A549 treated with DMSO at 1 μM for 4 hours (cell line): ENCODE measurements at places on chromosomes 12 and 14. TPM values are rescaled to one million over a fixed set of nuclear protein-coding genes. Genes with fewer than 3 reads are reported as not detected.

Gene TTC7B
- 15.6 to 25.1 TPM (median 20.3 TPM) in 5 replicates for total RNA-seq

Gene KCNC2
- not detected in 5 replicates for total RNA-seq

Gene ENDOU
- total RNA-seq: not detected in 5 replicates

Gene TARBP2
- 44.2 to 67.4 TPM (median 56.3 TPM) in 5 replicates for total RNA-seq

Gene GLIPR1
- 26.5 to 37.0 TPM (median 32.3 TPM) in 5 replicates for total RNA-seq

Gene LHX5
- 0.02 TPM in 1 of 5 replicates, not detected in the others for total RNA-seq

Gene ADAMTS20
- total RNA-seq: not detected in 5 replicates

Gene NPAS3
- total RNA-seq: not detected in 5 replicates

Gene ACVRL1
- 0.06 to 0.30 TPM (median 0.11 TPM) in 4 of 5 replicates, not detected in the other for total RNA-seq

Gene PLCZ1
- not detected in 5 replicates for total RNA-seq

Gene OR6C2
- not detected in 5 replicates for total RNA-seq

Gene ZNF410
- 43.9 to 50.8 TPM (median 48.9 TPM) in 5 replicates for total RNA-seq

Gene MYH7
- not detected in 5 replicates for total RNA-seq

Gene KRT79
- total RNA-seq: 0.08 to 0.20 TPM (median 0.10 TPM) in 3 of 5 replicates, not detected in the others

Gene TMEM179
- 0.10 to 0.52 TPM (median 0.29 TPM) in 5 replicates for total RNA-seq

Gene PMEL
- total RNA-seq: 0.62 to 1.9 TPM (median 1.0 TPM) in 5 replicates

Gene C1QL4
- total RNA-seq: 4.4 to 6.0 TPM (median 4.8 TPM) in 5 replicates

Gene PLEKHH1
- 3.6 to 4.6 TPM (median 4.5 TPM) in 5 replicates for total RNA-seq

Gene FERMT2
- total RNA-seq: 35.7 to 49.1 TPM (median 40.4 TPM) in 5 replicates

Gene LRRC43
- 0.10 to 0.18 TPM (median 0.15 TPM) in 3 of 5 replicates, not detected in the others for total RNA-seq

Gene PLEKHD1
- total RNA-seq: 0.02 to 0.07 TPM (median 0.04 TPM) in 4 of 5 replicates, not detected in the other

Gene DNAI7
- 0.09 to 0.46 TPM (median 0.20 TPM) in 5 replicates for total RNA-seq

Gene MYF5
- not detected in 5 replicates for total RNA-seq

Gene C3AR1
- total RNA-seq: not detected in 5 replicates

Gene CAPZA3
- total RNA-seq: not detected in 5 replicates

Gene PARPBP
- total RNA-seq: 20.5 to 27.2 TPM (median 25.6 TPM) in 5 replicates

Gene C1S
- total RNA-seq: 38.6 to 61.7 TPM (median 42.5 TPM) in 5 replicates

Gene KRT80
- total RNA-seq: 53.8 to 71.0 TPM (median 63.0 TPM) in 5 replicates

Gene CCDC77
- total RNA-seq: 10.8 to 17.8 TPM (median 15.2 TPM) in 5 replicates

Gene SYNDIG1L
- total RNA-seq: not detected in 5 replicates

Gene AEBP2
- 23.3 to 29.5 TPM (median 27.1 TPM) in 5 replicates for total RNA-seq

Gene SDSL
- 24.4 to 27.0 TPM (median 25.7 TPM) in 5 replicates for total RNA-seq

Gene CLMN
- total RNA-seq: 4.3 to 6.2 TPM (median 5.8 TPM) in 5 replicates

Gene CD4
- not detected in 5 replicates for total RNA-seq

Gene MAP1LC3B2
- 1.1 to 2.2 TPM (median 1.5 TPM) in 5 replicates for total RNA-seq

Gene ACOT6
- not detected in 5 replicates for total RNA-seq

Gene LPAR5
- 0.38 to 0.71 TPM (median 0.53 TPM) in 5 replicates for total RNA-seq

Gene TRIM9
- 8.9 to 10.8 TPM (median 10.1 TPM) in 5 replicates for total RNA-seq

Gene PLA2G1B
- total RNA-seq: not detected in 5 replicates

Gene MGAT4C
- 0.03 to 0.08 TPM (median 0.06 TPM) in 4 of 5 replicates, not detected in the other for total RNA-seq

Gene VWF
- 0.14 to 0.46 TPM (median 0.26 TPM) in 5 replicates for total RNA-seq

Gene GNS
- total RNA-seq: 52.3 to 65.5 TPM (median 59.4 TPM) in 5 replicates

Gene C12orf42
- not detected in 5 replicates for total RNA-seq

Gene CATSPERB
- total RNA-seq: not detected in 5 replicates

Gene ESR2
- 0.04 to 0.07 TPM (median 0.05 TPM) in 3 of 5 replicates, not detected in the others for total RNA-seq

Gene FOXG1
- total RNA-seq: 0.08 to 0.15 TPM (median 0.09 TPM) in 5 replicates

Gene ACRBP
- 0.21 to 0.34 TPM (median 0.23 TPM) in 3 of 5 replicates, not detected in the others for total RNA-seq
